ENCODE measurements at places on chromosomes 7 and 10.

GRCh38 chr7:44762300-44762699 lies 13.7 kb downstream of the ZMIZ2 start:
- peak overlapping the region; percentile 29 for H3K27ac ChIP-seq
- no peaks in the 10 kb centered on the region for H3K27me3 ChIP-seq
- H3K4me1 ChIP-seq: no peaks in the 10 kb centered on the region
- no peak for DNase-seq

GRCh38 chr7:81751619-81752317 lies 18.1 kb downstream of the HGF start:
- no peaks in the 10 kb centered on the region for H3K27me3 ChIP-seq
- no peak overlapping the region for H3K4me3 ChIP-seq
- H3K27ac ChIP-seq: no peak overlapping the region
- no peaks in the 10 kb centered on the region for H3K36me3 ChIP-seq

- H3K4me3 ChIP-seq: no peak overlapping the region
- H3K27ac ChIP-seq: no peak overlapping the region
- H3K27me3 ChIP-seq: peaks cover 28% of the 10 kb centered on the region
- no peak for DNase-seq
- no peaks in the 10 kb centered on the region for H3K4me1 ChIP-seq
These were observed 109.0 kb downstream of the SLIT1 start for GRCh38 chr10:97076781-97077180.

DNA sequence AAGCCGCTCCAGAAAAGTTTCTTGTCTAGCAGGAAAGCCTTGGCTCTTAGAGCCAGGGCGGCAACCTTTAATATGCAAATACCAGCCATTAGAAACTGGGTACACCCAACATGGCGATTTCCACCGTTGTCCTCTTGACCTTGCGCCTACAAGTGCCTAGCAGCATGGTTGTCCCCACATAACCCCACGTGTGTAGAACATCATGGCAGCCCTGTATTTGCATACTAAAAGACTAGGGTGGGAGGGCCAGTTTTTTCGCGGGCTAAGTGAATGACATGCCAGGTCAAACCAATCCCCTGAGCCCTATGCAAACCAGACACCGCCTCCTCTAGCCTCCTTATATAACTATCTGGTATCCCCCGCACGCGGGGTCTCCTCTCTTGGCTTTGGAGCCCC lies 58.4 kb upstream of the FZD8 start:
- peaks cover 18% of the 10 kb centered on the region for H3K4me1 ChIP-seq
- H3K27me3 ChIP-seq: peaks cover 6% of the 10 kb centered on the region
- H3K27ac ChIP-seq: no peak overlapping the region
- H3K36me3 ChIP-seq: no peaks in the 10 kb centered on the region
- DNase-seq: no peak

DNA sequence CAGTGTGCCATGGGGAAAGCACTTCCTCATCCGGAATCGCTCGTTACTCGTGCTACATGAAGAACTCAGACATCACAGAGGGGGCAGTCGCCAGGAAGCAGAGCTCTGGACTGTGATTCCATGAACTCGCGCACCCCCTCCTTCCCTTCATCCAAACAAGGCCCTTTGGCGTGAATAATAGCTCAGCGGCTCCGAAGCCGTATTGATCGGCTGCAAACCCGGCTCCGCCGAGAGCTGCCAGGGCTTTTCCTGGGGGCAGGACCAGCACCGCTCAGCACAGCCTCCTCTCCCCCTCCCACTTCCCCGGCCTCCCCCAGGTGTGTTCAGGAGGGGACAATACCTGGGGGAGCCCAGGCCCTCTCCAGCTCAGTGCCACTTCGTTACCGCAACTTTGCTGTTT lies 129.0 kb upstream of the TCF7L2 start:
- H3K27ac ChIP-seq: peak overlapping the region; percentile 71
- H3K27me3 ChIP-seq: no peaks in the 10 kb centered on the region
- H3K4me3 ChIP-seq: no peak overlapping the region
- H3K36me3 ChIP-seq: peaks cover 9% of the 10 kb centered on the region
- H3K4me1 ChIP-seq: peaks cover 26% of the 10 kb centered on the region

GRCh38 chr7:44366986-44367385 lies 41.6 kb upstream of the CAMK2B start:
- no peak for DNase-seq
- no peaks in the 10 kb centered on the region for H3K36me3 ChIP-seq
- H3K27ac ChIP-seq: no peak overlapping the region
- H3K4me3 ChIP-seq: no peak overlapping the region
- peaks cover 32% of the 10 kb centered on the region for H3K27me3 ChIP-seq

- no peaks in the 10 kb centered on the region for H3K4me1 ChIP-seq
- H3K27ac ChIP-seq: no peak overlapping the region
- no peak overlapping the region for H3K4me3 ChIP-seq
- no peak for DNase-seq
- no peaks in the 10 kb centered on the region for H3K36me3 ChIP-seq
These were observed 298.6 kb upstream of the AKR1E2 start for GRCh38 chr10:4527281-4527970.

DNA sequence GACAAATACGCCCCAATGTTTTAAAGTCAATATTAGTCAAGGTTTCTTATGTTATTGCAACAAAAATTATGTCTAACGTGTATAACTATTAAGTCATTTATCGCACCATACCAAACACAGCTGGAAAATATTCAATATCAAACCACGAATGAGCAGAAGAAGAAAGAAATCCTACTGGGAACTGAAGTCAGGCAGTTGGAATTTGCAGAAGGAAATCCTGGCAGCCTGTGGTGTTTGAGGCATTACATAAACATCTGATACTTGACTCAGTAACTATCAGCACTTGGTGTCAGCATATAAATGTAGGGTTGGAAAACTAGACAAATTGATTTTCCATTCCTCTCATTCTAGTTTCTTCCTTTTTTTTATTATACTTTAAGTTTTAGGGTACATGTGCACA lies 83.4 kb upstream of the NUPR2 start:
- no peak overlapping the region for H3K27ac ChIP-seq
- peaks cover 1% of the 10 kb centered on the region for H3K36me3 ChIP-seq
- DNase-seq: no peak

DNA sequence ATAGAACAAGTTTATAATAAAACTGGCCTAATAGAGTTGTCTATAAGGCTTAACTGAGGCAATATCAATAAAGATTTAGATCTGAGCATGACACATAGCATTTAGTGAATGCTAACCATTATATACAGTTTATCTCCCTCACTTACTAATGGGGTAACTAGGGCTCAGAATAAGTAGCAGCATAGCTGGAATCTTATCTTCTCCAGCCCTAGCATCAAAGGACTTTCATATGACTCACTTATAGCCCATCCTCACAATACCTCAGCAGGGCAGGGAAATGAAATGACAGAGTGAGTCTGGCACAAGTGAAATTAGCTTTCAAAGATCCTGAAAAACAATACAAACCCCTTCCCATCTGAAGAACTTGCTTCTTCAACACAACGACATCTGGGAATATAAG lies 362.9 kb downstream of the KIF20B start:
- H3K4me1 ChIP-seq: peaks cover 9% of the 10 kb centered on the region
- H3K27me3 ChIP-seq: no peaks in the 10 kb centered on the region
- no peak overlapping the region for H3K4me3 ChIP-seq
- H3K27ac ChIP-seq: no peak overlapping the region

GRCh38 chr10:123560301-123561140 lies 105.6 kb upstream of the GPR26 start:
- no peak overlapping the region for H3K4me3 ChIP-seq
- no peak for DNase-seq
- no peaks in the 10 kb centered on the region for H3K4me1 ChIP-seq

- peaks cover 4% of the 10 kb centered on the region for H3K4me1 ChIP-seq
- no peaks in the 10 kb centered on the region for H3K36me3 ChIP-seq
These were observed 354.2 kb downstream of the DNAJB6 start for GRCh38 chr7:157690833-157691585.

- H3K36me3 ChIP-seq: peaks cover 2% of the 10 kb centered on the region
- no peak overlapping the region for H3K4me3 ChIP-seq
- DNase-seq: peak; percentile 71
- H3K27me3 ChIP-seq: no peaks in the 10 kb centered on the region
- no peak overlapping the region for H3K27ac ChIP-seq
- H3K4me1 ChIP-seq: peaks cover 3% of the 10 kb centered on the region
These were observed 48.7 kb downstream of the PODXL start for GRCh38 chr7:131507592-131508331.

DNA sequence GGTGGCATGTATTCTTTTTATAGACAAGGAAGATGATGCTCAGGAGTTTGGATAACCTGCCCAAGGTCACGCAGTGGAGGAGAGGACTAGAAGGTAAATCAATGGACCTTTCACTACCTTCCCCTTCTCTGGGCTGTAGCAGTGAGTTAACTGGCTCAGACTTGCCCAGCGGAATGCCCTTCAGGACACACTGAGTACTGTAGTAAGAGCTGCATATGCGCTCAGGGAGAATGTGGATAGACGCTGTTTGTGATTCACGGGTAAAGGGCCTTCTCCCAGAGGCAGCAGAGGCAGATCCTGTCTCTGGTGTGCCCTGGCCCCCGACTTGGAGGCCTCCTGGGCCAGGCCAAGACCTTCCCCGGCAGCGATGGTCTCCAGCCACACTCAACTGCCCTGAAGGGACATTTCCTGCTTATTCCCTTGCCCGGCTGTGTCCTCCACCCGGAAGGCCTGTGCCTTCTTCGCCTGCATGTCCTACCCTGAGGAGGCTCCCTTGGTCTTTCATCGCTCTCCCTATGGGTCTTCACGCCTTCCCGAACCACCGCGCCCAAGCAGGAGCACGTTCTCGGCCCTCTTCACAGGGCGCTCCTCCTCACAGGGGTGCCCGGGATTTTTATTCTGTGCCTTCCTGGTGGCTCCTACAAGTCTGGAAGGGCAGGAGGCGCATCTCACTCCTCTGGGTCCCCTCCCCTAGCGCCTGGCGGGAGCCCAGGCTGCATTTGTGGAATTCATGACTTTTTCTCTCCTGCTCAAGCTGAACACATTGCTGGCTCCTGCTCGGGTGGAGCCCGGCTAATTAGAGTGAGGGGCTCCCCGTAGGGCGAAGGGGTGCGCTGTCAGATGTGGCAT lies 1.8 kb upstream of the IKZF1 start:
- peaks cover 80% of the 10 kb centered on the region for H3K27me3 ChIP-seq
- DNase-seq: no peak
- H3K4me1 ChIP-seq: no peaks in the 10 kb centered on the region
- peak overlapping the region; percentile 70 for H3K4me3 ChIP-seq
- H3K27ac ChIP-seq: no peak overlapping the region

- H3K36me3 ChIP-seq: peaks cover 6% of the 10 kb centered on the region
- H3K4me1 ChIP-seq: no peaks in the 10 kb centered on the region
- H3K27ac ChIP-seq: no peak overlapping the region
- H3K4me3 ChIP-seq: no peak overlapping the region
These were observed 43.6 kb upstream of the CDK14 start for GRCh38 chr7:90552521-90552920.

DNA sequence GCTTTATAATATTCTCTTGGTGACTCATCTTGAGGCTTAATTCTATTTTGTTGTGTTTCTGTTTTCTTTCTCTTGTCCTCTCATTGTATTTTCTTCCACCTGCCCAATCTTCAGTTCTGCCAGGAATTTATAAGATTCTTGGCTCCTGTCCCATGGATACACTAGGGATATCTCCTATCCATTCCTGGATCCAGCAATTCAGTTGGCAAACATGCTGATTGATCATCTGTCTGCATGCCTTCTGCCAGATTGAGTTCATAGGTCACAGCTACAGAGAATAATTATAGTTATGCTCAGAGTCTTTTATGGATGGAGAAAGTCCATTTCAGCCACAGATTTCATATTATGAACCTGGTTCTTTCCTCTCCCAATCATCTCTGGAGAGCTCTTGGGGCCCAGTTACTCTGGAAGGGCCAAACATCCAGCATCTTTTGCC lies 140.4 kb upstream of the MAGI2 start:
- DNase-seq: no peak
- no peak overlapping the region for H3K27ac ChIP-seq

- H3K27me3 ChIP-seq: no peaks in the 10 kb centered on the region
- H3K36me3 ChIP-seq: peaks cover 3% of the 10 kb centered on the region
- peaks cover 35% of the 10 kb centered on the region for H3K4me1 ChIP-seq
- DNase-seq: no peak
These were observed 1.0 kb downstream of the ATE1 start for GRCh38 chr10:121926671-121927317.

DNA sequence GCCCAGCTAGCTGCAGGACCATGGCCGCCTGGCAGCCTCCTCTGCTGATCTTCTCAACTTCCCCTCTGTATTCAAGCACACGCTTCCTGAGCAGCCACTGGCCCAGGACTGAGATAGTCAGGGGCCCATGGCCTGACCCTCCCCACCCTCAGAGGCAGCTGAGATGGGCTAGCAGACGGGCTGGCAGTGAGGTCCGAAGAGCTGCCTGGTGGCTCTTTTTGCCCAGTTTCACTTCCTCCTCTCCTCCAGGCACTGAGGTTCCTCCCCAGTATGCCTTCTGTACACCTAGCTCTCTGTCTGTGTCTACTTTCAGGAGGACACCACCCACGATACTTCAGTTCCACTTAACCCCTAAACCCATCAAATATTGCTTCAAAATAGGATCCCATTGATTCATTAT lies 395.6 kb downstream of the TNS3 start:
- no peak overlapping the region for H3K4me3 ChIP-seq
- no peak for DNase-seq
- peaks cover 2% of the 10 kb centered on the region for H3K4me1 ChIP-seq
- H3K27me3 ChIP-seq: peaks cover 19% of the 10 kb centered on the region
- no peaks in the 10 kb centered on the region for H3K36me3 ChIP-seq

DNA sequence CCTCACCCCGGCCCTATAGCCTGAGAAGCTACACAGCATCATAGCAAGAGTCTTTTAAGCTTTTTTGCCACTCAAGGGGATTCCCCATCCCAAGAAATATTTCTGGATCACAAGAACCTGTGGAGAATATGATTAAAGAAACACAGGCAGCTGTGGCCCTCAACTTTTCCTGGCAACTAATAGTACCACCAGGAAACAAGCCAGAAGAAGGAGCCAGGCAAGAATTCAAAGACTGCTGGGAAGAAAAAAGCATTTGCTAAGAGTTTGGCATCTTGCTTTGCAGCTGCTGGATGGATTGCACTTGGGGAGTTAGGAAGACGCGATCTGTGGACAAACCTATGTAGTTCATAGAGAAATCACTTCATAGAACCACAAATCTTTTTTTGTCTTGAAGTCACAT lies 437.8 kb downstream of the PLXDC2 start:
- no peak overlapping the region for H3K4me3 ChIP-seq
- H3K27ac ChIP-seq: no peak overlapping the region
- H3K4me1 ChIP-seq: peaks cover 5% of the 10 kb centered on the region

DNA sequence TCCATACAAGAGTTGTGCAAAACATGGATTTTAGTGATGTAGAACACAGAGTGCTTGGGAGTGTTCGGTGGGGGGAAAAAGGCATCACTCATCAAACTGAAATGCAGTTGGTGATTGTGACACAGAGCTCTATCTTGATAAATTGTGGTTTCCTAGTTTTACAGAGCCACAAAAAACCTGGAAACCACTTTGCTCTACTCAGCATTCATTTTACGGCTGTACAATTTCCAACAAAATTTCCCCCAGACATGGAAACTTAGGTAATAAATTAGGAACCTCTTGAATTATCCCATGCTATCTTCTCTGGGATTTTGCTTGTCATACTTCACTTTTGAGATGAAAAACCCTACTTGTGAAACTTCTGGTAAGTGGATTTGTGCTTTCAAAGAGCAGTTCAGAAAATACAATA lies 614.9 kb upstream of the FZD8 start:
- H3K27me3 ChIP-seq: no peaks in the 10 kb centered on the region
- no peak overlapping the region for H3K27ac ChIP-seq
- no peaks in the 10 kb centered on the region for H3K4me1 ChIP-seq
- no peak for DNase-seq
- H3K36me3 ChIP-seq: no peaks in the 10 kb centered on the region

GRCh38 chr10:79446758-79447084 lies 1.3 kb upstream of the ZCCHC24 start:
- DNase-seq: no peak
- H3K27ac ChIP-seq: peak overlapping the region; percentile 91
- no peaks in the 10 kb centered on the region for H3K36me3 ChIP-seq
- peaks cover 37% of the 10 kb centered on the region for H3K27me3 ChIP-seq
- peak overlapping the region; percentile 72 for H3K4me3 ChIP-seq

- H3K27me3 ChIP-seq: no peaks in the 10 kb centered on the region
- peaks cover 6% of the 10 kb centered on the region for H3K36me3 ChIP-seq
- DNase-seq: no peak
- no peak overlapping the region for H3K4me3 ChIP-seq
These were observed 92.3 kb downstream of the MAD1L1 start for GRCh38 chr7:2140216-2141020.

Measured in progenitor cell of endocrine pancreas (in vitro differentiated cells).